ENCODE measurements at places on chromosomes 2 and 18.

GRCh38 chr2:209451209-209451834 is 27.5 kb downstream of the MAP2 start:
- DNase-seq: no peak

- DNase-seq: no peak
Observed at GRCh38 chr2:134408791-134409190, 154.9 kb downstream of the MGAT5 start.

- DNase-seq: no peak
Observed at GRCh38 chr2:9656270-9656766, 25.5 kb upstream of the YWHAQ start.

- no peak for DNase-seq
Observed at GRCh38 chr2:8923183-8923582, 80.3 kb downstream of the MBOAT2 start.

DNA sequence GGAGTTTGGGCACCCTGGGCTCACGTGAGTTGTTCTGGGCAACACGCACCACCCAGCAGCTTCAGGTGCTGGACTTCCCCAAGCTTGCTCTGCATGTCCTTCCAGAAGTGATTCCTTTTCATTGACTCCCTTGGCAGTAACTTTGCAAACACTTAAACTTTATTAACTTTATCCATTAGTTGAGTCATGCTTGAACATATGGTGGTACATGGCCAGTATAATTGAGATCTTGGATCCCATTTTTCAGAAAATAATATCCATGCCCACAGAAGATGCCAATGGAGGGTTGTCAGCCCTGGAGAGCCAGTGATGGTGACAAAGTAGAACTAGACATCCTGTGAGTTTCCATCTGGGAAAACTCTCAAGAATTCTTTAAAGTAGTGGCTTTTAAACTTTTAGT is 144.2 kb downstream of the COPS8 start:
- no peak for DNase-seq

DNA sequence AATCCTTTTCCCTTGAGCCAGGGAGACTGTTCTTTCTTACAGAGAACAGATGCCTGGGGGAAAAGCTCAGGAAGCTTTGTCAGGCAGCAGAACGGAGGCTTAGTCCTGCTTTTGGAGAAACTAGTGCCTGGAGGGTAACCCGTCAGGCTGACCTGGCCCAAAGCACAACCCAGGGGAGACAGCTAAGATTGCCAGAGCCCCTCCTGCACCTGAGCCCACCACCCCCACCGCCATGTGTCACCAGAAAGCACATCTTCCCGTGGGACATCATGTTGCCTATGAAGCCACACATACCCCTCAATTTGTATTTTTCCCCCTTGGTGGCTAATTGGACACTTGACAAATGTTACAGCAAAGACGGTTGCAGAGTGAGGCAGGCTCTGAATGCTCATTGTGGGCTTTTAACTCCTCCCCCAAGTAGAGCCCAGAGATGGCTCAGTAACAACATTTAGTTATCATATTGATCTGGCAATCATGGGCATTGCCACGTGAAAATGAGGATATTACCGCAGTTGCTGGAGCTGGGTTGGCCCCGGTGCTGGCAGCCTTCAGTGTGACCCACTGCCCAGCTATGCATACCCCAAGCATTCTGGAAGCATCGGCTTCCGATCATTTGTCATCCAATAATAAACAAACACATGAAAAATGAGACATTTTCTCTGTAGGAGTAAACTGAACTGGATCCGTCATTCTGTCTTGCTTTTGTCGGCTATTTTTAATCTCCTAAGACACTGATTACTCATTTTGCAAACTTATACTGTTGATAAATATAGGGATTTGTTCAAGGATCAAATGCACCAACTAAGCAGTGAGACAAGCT is 229.5 kb downstream of the ATAD2B start:
- no peak for DNase-seq

DNA sequence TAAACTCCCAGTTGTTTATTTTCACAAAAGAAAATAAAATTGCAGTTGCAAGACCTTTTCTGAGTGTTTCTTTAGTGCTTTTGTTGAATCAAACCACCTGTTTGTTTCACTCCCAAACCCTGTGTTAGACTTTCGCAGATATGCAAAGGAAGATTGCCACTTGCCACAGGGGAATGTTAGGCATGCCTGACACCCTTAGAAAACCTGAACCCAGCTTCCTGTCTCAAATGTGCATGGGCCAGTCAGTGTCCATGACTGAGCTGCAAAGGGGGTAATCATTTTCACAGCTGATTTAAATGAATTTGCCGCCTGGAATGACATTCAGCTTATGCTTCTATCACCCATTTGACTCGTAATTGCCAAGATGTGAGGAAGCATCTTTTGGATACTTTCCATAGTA is 17.5 kb downstream of the TGOLN2 start:
- no peak for DNase-seq

DNA sequence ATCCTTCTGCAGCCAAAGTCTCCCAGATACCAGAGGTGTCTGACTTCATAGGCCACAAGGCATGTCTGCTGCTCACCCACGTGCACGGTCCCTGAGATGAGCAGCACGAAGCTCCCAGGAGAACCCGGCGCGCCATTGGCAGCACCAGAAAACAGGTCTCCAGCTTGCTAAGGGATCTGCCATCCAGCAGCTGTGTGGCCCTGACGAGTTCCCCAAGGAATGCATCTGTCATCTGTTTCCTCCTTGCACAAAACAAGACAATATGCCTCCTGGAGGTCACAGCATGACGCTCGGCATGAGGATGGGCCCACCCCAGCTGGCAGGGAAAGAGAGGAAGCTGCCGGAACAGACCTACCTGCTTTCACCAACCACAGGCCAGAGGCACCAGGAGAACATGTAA is 29.2 kb downstream of the HS6ST1 start:
- DNase-seq: no peak

DNA sequence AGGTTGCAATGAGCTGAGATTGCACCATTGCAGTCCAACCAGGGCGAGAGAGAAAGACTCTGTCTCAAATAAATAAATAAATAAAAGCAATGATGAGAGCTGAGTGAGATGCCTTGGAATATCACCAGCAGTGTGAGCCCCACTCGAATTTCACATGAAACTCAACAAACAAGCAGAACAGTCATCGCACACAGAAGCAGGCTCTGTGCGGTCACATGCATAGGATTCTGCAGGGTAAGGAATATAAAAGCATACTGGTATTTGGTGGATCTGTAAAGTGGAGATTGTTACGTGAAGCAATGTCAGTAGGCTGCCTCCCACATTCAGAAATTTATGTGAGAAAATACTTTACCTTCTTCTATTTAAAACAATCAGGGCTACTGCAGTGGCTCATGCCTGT is 18.0 kb upstream of the AP1S3 start:
- no peak for DNase-seq

GRCh38 chr2:84388133-84388532 is 70.9 kb downstream of the SUCLG1 start:
- DNase-seq: no peak

- DNase-seq: peak; percentile 49
Observed at GRCh38 chr2:127067620-127068350, 39.2 kb downstream of the BIN1 start.

GRCh38 chr18:53946594-53946993 is 277.9 kb downstream of the MBD2 start:
- no peak for DNase-seq

DNA sequence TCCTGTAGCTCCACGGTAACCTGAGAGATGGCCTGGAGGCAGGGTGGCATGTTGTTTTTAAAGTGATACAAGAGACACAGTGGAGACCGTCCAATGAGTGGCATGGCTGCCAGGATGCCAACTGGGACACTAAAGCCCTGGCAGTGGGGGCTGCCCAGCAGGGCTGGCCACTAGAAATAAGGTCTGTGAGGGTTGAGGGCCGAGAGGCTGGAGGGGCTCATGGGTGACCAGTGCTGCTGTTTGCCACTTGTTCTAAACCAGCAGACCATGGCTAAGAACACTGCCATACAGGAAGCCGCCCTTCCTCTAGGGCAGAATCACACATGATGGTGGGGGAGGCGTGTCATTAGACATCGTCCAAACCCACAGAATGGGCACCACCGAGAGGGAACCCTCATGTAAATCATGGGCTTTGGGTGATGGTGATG is 71.9 kb downstream of the ALPK2 start:
- DNase-seq: no peak

- DNase-seq: no peak
Observed at GRCh38 chr2:8219631-8220355, 462.1 kb upstream of the ID2 start.

DNA sequence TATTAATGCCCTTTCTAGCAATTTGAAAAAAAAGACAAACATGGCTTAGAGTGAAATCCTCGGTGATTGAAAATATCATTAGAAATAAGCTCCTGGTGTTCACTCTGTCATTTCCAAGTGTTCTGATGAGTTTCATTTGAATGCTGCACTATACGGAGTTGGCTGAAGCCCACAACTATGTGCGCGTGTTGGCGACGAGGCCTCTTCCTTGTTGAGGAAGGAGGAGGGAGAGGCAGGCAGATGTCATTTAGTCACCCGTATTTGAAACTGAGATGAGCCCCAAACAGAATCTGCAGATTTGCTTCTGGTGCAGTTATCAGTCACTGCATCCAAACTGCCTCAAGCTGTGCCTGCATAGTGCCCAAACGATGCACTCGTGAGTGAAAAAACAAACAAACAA is 23.5 kb upstream of the SKOR2 start:
- no peak for DNase-seq

GRCh38 chr2:171169333-171169732 is 8.6 kb upstream of the TLK1 start:
- DNase-seq: no peak

DNA sequence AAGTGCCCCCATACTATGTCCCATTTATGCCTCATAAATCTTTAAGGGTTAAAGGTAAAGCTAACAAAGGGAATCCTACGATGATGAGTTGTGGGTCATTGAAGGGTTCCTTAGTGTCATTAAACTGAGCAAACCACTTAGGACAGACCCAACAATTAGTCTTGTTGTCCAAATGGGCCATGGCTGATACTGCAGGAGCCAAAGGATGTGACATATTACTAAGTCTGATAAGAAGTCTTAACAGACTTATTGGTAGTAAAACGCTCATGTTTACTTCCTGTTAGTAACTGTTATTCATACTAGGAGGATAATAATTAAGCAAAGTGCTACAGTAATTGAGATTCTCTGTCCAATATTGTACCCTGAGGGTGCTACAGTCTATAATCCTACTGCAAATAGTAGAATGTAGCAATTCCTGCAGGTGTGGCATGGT is 96.8 kb downstream of the PTPN4 start:
- no peak for DNase-seq

- no peak for DNase-seq
Observed at GRCh38 chr2:195505701-195506100, 151.3 kb upstream of the SLC39A10 start.

GRCh38 chr2:27652790-27653189 is 10.6 kb downstream of the SUPT7L start:
- no peak for DNase-seq

DNA sequence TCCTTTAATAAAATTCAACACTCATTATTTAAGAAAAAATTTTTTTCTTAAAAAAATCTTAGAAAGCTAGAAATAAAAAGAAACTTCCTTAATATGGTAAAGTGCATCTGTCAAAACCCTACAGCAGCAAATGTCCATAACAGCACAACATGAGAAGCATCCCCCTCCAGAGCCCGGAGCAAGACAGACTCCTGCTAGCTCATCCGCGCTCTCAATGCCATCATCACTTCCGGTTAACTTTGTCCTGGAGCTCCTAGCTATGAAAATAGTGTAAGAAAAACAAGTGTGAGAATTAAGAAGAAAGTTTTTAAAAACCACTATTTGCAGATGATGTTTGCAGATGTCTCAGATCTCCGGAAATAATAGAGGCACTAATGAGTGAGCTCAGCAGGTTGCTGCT is 103.1 kb downstream of the TEX51 start:
- no peak for DNase-seq

- DNase-seq: no peak
Observed at GRCh38 chr2:180524499-180524898, 455.9 kb upstream of the UBE2E3 start.

- DNase-seq: no peak
Observed at GRCh38 chr2:218366621-218367414, 10.2 kb downstream of the CATIP start.

GRCh38 chr2:9263428-9263827 is 56.8 kb downstream of the ASAP2 start:
- DNase-seq: no peak

DNA sequence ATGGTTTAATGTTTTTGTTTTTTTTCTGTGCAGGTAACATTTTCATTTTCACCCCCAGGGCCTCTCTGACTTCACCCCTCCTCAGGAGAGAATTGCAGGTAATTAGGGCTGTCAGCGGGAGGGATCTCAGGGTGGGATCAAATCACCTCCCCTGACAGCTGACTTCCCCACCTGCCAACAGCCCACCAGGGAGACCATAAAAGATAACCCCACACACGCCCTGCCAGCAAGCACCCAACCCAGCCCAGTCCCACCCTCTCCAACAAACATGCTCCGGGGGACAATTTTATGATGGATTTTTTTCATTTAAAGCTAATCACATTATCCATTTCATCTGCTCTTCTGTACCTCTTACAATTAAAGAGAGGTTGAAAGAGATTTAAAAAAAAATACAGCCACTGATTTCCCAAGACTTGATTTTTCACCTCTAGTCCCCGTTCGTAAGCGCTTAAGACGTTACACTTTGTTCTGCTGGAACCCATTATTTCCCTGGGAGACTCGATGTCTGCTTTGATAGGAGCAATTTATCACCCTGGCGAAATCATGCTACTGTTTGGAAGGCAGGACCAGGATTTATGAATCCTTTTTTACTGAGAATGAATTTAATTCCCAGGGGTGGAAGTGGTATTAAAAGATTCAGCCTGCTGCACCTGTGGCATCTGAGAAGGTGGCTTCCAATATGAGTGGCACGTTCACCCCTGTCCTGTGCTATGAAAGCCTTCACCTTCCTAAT is 232.9 kb upstream of the ID2 start:
- DNase-seq: no peak
